ENCODE measurements at places on chromosomes 13 and 19.

DNA sequence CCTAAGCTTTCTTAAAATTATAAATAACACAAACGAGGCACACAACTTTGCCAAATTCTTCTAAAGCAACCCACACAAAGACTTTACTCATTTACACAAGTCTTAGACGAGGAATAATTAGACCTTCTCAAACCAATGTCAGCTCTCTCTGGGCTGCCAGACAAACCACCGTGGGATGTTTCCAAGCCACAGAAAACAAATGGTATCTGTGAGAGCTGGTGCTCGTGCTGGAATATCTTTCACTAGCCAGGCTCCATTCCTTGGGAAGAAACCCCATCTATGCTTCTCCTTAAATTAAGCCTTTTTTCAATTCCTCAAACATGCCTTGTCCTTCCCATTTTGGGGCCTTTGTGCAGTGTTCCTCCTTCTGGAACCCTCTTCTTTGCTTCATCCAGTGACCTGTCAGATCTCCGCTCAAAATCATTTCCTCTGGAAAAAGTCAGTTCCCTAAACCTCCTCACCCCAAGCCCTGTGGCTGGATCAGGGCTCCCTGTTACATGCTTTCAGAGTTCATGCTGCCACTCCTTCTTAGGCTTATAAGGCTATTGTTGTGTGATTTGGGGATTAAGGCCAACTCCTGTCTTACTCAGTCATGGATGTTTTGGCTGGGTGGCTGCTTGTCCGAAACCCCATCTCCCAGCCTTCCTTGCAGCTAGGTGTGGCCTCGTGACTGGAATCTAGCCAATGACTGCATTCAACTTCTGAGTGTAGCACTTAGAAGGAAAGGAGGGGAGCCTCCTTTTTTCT is 64.2 kb upstream of the GTF2F2 start:
- no peak for DNase-seq

DNA sequence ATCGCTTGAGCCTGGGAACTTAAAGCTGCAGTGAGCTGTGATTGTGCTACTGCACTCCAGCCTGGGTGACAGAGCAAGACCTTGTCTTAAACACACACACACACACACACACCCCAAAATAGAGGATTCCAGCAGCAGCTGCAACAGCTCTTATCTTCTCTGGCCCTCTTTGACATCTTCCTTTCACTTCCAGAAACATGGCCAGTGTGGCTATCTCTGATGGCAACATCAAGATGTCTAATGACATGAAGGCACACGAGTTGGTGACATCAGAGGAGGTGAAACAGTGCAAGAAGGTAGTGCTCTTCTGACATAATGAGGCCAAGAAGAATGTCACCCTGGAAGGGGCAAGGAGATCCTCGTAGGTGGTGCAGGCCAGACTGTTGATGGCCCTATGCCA is 81.2 kb downstream of the TM9SF2 start:
- no peak for DNase-seq

DNA sequence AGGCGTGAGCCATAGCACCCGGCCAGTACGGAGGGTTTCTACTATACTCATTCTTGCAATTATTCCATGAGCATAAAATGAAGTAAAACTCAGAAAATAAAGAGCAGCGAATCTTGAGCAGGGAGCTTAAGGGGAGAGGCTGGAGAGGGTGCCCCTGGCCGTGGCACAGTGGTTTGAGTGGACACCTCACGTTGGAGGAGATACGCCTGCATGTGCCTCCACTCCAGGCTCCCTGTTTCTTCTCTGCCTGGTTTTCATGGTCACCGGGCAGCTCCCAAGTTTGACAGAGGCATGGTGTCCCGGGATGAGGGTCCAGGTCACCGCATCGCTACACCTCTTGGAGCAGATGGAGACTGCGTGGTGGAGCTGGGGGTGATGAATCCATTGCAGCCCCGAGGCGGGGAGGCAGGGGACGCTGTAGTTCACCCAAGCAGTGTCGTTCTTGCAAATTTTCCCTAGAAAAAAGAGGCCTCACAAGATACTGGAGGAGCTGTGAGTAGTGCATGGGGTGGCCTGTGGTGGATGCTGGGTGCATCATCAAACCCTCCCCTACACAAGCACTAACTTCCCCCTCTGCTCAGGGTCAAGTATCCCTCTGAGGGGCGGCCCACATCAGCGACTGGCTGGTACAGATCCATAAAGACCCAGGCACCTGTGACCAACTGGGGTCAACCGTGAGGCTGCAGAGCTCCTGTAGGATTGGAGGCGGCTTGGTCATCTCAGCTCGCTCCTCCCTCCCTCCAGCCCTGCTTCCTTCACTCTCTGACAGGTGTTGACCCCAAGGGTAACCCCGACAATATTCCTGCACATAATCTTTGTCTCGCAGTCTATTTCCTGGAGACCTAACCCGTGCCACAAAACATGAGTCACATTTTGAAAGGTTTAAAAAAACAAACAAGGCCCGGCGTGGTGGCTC is 3.6 kb upstream of the MIER2 start:
- no peak for DNase-seq

GRCh38 chr13:79457948-79458347 is 23.0 kb upstream of the NDFIP2 start:
- no peak for DNase-seq

DNA sequence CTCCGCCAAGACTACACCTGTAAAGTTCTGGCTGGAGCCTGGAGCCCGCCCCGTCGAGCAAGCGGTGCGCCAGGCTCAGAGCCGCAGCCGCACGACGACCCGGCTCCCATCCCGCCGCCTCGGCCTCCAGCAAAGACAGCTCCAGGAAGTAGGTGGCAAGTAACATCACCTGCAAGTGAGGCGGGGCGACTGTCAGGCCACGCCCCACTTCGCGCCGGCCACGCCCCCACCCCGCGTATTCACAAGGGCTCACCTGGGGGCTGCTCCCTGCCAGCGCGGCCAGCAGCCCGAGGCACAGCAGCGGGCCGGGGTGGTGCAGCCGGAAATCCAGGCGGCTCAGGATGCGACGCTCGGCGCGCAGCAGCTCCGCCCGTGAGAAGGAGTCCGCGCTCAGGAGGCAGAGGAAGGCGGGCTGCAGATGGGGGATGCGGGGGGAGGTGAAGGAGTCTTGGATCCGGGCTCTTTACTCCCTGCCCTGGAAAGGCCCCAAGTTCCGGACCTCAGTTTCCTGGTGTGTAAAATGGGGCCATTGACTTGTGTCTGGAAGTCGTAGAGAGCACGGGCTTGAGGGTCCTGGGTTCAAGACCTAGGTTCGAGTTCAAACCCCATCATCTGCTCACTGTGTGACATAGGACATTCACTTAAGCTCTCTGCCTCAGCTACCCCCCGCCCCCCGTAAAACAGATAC is 3.2 kb downstream of the CCNP start:
- no peak for DNase-seq

- DNase-seq = no peak
Observed at GRCh38 chr13:110232756-110233155, 74.2 kb downstream of the COL4A1 start.

DNA sequence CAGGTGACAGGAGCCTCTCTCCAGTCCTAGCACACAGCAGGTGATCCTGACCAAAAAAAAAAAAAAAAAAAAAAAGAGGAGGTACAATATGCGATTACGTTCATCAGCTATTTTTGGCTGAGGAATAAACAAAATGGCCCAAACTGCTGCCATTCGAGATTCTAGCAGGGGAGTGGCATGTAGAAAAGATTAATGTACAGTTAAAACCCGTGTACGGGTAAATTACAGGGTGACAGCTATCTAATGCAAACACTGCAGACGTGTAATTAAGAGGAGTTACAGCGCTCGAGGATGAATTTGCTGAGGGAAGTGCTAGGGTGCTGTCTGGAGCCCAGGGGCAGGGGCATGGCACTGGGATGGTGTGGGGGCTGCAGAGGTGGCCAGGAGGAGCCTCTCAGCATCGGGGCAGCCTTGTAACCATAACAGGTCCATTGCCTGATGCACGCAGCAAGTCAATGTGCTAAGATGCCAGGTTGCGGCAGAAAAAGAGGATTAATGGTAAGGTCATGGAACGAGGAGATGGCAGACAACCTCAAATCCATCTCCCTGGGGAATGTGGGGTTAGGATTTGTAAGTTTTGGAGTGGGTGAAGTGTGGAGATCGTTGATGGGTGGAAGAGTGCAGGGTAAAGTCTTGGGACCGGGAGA is 17.4 kb downstream of the CHST8 start:
- no peak for DNase-seq

- no peak for DNase-seq
Observed at GRCh38 chr13:37995092-37995491, 125.5 kb upstream of the TRPC4 start.

GRCh38 chr19:40383668-40384248 is 6.2 kb downstream of the HIPK4 start:
- no peak for DNase-seq
